SW 1271 (cell line): ENCODE measurements at places on chromosomes 3 and 15.

DNA sequence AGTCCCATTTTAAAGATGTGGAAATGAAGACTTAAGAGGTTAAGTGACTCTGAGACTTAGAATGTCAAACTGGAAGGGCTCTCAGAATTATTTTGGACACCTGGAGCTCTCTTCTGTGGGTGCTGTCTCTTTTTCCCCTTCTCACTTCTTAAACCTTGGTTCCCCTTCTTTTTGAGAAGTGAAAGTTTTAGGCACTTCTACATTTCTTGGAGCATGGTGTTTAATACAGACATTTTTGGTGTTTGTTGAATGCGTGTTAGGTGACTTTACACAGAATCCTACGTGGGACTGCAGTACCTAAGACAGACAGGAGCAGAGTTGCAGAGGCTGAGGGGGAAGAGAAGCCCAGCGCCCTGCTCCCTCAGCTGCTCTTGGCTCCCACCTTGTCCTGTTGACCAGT lies 133.3 kb downstream of the MDFIC2 start:
- DNase-seq: no peak

DNA sequence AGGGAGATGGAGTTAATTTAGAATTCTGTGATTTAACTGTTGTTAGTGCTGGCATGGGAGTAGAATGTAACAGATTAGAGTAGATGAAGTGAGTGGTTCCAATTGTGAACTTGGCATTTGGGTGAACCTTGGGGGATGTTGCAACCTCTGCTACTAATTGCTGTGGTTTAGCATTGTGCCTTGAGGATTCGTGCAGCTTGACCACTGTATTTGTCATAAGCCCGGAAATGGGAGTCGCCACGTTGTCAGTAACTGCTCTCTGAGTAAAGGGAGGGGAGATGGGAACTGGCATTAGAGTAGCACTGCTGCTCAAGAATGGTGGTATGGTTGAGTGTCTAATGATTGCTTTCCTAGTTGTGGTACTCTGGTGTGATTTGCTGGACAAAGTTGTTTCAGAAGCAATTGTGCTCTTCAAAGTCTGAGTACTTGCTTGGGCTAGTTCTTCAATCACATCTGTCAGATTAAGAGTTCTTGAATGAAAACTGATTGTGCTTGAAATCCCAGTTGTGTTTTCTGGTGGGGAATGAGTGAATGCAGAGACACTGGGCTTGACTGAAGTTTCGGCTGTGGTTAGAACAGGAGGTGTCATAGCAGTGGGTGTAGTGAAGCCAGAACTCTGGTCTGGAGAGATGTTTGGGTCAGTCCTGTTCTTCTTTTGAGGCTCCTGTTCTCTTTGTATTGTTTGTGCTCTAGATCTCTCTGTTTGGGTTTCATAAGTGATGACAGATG lies 15.4 kb downstream of the IGSF10 start:
- no peak for DNase-seq

GRCh38 chr3:62161371-62161770 lies 212.0 kb downstream of the FEZF2 start:
- no peak for DNase-seq

GRCh38 chr15:52146776-52147175 lies 34.2 kb upstream of the BCL2L10 start:
- no peak for DNase-seq

- DNase-seq: no peak
Measured at GRCh38 chr3:190004656-190005055, 116.0 kb downstream of the P3H2 start.

GRCh38 chr3:175057401-175057800 lies 198.3 kb downstream of the NAALADL2 start:
- no peak for DNase-seq

DNA sequence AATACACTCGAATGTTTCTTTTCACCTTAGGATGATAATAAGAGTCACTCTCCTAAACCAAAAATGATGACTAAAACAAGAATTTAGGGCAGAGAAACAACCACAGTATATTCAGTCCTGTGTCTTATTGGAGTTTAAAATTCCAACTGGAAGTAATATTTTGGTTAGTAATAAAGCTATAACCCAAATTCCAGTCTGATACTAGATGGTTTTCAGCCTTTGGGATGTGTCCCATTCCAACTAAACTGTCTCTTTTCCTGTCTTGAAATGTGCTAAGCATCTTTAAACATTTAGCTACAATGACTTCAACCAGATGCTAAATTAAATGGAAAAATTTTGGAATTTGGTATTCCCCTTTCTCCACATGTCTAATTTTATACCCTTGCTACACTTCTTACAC lies 510.0 kb downstream of the ROBO1 start:
- no peak for DNase-seq

GRCh38 chr3:67976663-67977062 lies 322.3 kb upstream of the SUCLG2 start:
- DNase-seq: no peak

DNA sequence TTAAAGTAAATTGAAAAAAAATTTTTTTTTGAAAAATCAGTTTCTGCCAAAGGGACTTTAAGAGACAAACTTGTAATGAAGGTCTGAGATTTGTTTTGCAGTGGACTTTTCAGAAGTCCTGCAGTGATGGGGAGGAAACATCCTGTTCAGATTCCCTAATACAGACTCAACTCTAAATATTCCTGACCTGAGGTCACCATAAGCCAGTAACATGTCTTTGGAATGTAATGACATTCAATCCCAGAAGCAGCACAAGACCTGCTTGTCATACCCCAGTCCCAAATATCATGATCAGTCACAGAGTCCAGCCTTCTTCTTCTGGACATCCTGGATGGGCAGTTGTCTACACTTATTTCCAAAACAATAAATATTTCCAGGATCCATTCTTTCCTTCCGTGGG lies 53.6 kb downstream of the TMEM39A start:
- no peak for DNase-seq

DNA sequence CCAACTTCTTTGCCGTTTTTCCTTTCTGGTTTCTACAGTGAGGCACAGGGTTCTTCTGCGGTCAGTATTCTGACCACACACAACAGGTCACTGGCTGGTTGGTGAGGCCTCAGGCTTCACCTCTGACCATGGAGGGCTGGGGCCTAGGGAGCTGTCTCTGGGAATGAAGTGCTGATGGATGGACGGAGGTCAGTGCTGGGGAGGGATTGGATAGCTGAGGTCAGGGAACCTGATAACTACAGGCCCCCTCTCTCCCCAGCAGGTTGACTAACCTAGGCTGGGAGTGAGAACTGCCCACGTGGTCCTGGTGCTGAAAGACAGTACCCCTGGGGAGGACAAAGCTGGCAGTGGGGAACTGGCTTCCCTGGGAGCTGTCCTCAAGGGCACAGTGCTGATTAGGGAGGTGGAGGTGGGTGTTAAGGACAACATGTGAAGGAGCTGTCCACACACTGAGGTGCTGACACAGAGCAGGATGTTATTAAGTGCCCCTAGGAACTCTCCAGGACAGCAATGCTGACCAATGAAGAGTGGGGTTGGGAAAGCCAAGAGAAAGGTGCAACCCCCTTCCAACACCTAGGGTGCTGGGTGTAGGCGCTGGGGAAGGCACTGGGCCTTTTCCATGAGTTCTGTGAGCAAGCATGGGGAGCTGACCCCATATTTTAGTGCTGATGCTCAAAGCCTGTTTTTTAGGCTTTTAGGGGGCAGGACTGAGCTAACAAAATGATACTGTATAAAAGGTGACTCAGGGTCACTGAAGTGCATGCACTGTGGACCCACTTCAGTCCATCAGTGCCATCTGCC lies 45.2 kb downstream of the ATP2B2 start:
- DNase-seq: no peak

GRCh38 chr3:195708626-195709481 lies 11.9 kb upstream of the MUC20 start:
- no peak for DNase-seq

DNA sequence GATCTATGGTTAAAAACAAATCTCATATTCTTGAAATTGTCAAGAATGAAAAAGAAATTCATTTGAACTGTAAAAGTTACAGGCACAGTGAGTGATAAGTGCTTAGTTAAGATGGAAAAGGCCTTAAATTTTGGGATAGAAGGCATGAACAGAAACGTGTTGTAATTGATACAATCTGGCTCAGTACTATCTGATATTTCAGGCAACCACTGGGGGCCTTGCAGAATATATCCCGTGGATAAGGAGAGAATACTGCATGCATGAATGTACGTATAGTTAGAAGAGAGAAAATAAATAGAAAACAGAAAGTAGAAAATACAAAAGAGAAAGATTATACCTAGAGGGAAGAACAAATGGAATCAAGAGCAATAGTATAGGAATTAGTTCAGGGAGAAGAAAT lies 741.4 kb upstream of the CCDC54 start:
- no peak for DNase-seq

GRCh38 chr3:151793636-151794035 lies 20.3 kb upstream of the AADAC start:
- DNase-seq: no peak

GRCh38 chr3:86046436-86047136 lies 944.4 kb downstream of the VGLL3 start:
- no peak for DNase-seq

- no peak for DNase-seq
Measured at GRCh38 chr15:51190424-51191068, 95.8 kb upstream of the TNFAIP8L3 start.

GRCh38 chr15:25879438-25879837 lies 16.3 kb upstream of the ATP10A start:
- DNase-seq: no peak

- DNase-seq: no peak
Measured at GRCh38 chr3:150407808-150408220, 284 bp upstream of the TSC22D2 start.

DNA sequence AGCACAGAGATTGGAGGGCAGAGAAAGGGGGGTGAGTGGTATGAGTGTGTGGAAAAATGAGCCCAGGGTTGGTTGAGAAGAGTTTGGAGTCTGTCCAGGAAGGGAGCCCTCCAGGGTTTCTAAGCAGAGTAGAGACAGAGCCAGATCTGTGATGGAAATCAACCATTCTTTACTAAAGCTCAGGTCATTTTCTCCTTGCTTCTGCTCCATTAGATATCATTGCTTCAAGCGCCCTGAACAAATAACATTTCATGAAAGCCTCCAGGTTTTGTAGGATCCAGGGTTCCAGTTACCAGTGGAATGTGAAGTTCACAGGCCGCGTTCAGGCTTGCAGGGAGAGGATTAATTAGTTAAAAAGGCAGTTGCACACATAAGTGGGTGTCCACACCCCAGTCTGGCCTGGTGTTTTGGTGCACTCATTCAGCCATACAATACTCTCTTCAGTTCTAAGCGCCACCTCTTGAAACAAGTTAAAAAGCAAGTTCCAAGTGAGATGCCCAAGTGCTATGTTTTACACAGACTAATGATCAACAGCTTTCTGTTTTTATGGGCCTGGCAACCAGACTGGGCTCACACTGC lies 16.4 kb upstream of the BOC start:
- no peak for DNase-seq

DNA sequence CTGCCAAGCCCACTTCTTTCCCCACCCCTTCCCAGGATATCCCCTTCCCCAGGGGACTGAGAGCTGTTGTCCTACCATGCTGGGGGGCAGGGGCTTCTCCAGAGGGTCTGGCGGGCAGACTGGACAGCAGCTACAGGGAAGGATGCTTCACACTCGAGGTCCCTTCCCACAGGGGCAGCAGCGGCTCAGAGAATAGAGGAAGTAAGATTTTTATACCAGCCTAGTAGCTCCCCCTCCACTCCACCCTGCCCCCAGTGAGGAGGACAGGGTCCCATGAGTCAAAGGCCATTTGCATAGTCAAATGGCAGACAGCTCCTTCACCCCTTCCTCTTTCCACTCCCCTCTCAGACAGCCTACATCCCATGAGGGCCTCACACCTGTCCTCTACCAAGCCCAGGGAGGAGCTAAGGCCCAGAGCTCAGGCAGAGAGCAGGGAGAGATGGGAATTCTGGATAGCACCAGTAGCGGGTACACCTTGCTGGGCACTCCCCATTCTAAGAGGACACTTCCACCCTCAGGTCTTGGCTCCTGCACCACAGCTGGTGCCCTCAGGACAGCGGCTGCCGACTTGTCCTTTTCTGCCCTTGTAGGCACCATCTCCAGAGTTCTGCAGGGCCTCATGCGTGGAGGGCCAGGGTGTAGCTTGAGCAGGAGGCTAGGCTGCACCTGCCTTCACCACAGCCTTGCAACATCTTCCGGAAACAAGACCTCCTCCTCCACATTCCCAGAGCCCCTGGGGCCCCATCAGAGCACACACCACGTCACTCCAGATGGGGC lies at the start of gene TLR9:
TSS of gene TLR9 (minus strand) at position 194 of the 777 bp plus-strand sequence. CDS start at position 78, 116 bp downstream.
- no peak for DNase-seq

DNA sequence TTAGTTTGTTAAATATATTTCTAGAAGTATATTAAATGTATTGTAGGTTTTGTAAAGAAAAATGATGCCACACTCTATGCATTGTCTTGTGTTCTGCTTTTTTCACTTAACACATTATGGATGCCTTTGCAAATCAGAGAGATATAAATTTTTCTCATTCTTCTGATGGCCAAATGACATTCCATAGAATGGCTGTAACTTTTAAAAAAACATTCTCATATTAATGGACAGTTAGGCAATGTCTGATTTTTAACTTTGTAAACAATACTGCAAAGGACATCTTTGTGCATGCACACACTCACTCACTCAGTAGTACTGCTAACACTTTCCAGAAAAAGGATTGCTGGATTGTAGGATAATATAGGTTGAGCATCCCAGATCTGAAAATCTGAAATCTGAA lies 195.9 kb downstream of the ITPR1 start:
- no peak for DNase-seq
